Heart left ventricle (tissue), 16 donors: ENCODE measurements at places on chromosomes 11 and 22. TPM values are rescaled to one million over a fixed set of nuclear protein-coding genes. Genes with fewer than 3 reads are reported as not detected.

DNA sequence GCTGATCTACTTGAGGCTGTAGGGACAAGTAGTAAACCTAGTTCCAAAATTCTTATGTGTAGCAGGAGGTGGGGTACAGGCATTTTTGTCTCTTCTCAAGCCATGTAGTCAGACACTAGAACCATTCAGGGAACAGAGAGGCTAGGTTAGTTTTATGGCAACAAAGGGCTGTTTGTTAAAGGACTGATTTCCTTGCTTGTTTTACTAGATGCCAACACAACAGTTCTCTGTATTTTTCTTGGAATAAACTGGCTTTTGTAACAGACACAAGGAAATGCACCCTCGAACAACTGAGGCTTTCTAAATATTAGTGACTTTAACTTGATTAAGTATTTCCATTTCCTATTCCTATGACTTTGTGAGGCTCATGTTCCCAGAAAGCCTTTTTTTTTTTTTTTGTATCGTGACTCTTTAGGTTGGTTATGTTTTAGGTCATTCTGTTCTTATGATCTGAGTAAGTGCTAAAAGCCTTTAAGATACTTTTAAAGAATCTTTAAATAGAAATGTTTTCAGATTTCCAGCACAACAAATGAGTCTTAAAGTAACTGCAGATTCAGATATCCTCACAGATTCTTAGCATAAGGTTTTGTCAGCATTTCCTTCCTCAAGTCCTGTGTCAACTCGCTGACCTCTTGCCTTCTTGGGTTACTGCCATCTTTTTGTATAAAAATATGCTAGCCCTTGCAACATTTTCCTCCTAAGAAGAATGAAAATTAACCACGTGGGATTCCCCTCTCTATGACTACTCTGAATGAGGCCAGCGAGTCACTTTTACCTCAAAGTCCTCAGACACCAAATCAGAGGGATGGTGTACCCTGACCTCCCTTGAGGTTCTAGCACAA lies 92.5 kb downstream of the CCDC83 start:
- H3K27ac ChIP-seq, result peak overlapping the region; percentile 69
- H3K27me3 ChIP-seq, result no peaks in the 10 kb centered on the region
- H3K4me1 ChIP-seq, result peaks cover 13% of the 10 kb centered on the region
- H3K4me3 ChIP-seq, result no peak overlapping the region
- no peaks in the 10 kb centered on the region for H3K36me3 ChIP-seq

Gene PLET1
- not detected for total RNA-seq

Gene TH
- not detected for total RNA-seq

- DNase-seq, result no peak
- no peaks in the 10 kb centered on the region for H3K27me3 ChIP-seq
- H3K4me1 ChIP-seq, result peaks cover 5% of the 10 kb centered on the region
Measured at GRCh38 chr22:38115423-38116205, 5.1 kb upstream of the BAIAP2L2 start.

DNA sequence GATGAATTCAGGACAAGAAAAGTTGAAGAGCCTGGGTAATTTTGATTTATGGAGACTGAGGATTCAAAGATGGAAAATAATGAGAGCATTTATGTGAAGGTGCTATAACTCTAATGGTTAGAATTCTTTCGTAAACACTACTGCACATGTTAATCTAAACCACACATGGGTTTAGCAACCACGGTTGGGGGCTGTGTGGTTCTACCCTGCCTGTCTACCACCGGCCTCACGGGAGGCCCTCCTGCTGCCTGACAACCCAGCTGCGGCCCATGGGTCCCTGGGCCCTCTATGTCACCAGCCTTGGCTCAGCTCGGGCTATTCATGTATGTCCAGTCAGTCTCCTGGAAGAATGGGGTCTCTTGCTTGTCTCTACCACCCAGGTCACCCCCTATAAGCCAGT lies 68.5 kb upstream of the ARFGAP3 start:
- peaks cover 80% of the 10 kb centered on the region for H3K4me1 ChIP-seq
- peak overlapping the region; percentile 33 for H3K27ac ChIP-seq
- H3K27me3 ChIP-seq, result no peaks in the 10 kb centered on the region
- H3K36me3 ChIP-seq, result no peaks in the 10 kb centered on the region
- no peak overlapping the region for H3K4me3 ChIP-seq
- DNase-seq, result no peak

GRCh38 chr22:38126928-38127668 lies 16.6 kb upstream of the BAIAP2L2 start:
- H3K27ac ChIP-seq, result no peak overlapping the region
- peaks cover 14% of the 10 kb centered on the region for H3K4me1 ChIP-seq
- H3K4me3 ChIP-seq, result no peak overlapping the region
- H3K27me3 ChIP-seq, result no peaks in the 10 kb centered on the region
- no peak for DNase-seq
- H3K36me3 ChIP-seq, result peaks cover 2% of the 10 kb centered on the region

GRCh38 chr11:27571154-27571810 lies 64.7 kb upstream of the LIN7C start:
- H3K27ac ChIP-seq, result no peak overlapping the region
- no peak for DNase-seq

- H3K27ac ChIP-seq, result no peak overlapping the region
- no peaks in the 10 kb centered on the region for H3K36me3 ChIP-seq
- H3K4me1 ChIP-seq, result peaks cover 19% of the 10 kb centered on the region
- DNase-seq, result no peak
Measured at GRCh38 chr11:35714882-35715627, 52.5 kb downstream of the TRIM44 start.

DNA sequence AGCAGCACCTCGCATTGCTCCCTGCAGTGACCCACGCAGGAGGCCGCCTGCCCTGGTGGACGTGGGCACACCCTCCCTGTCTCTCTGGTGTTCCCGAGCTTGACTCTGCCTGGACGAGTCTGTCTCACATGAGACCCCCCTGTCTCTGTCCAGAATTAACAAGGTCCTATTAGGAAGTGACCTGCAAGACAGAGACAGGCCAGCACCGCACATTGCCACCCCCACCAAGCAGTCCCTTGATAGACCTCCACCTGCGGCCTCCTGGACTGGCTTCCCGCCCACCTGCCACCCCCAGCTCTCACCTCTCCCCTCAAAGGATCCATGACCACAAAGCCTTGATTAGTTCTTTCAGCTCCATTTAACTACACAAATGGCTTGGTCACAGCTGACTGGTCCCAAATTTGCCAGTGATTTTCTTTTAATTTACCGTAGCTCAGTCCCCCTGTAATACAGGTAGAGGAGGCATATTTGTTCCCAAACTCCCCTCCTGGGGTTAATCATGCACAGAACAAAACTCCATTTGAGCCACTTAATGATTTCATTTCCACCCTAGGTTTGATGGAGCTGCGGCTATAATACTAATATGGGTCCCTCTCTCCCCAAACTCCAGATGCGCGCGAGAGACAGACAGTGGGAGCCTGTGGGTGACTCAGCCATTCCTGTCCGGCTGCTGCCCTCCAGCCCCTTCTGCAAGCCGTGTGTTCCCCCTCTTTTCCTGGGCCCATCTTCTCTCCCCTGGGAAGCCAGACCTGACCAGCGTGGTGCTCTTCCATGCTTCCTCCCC lies 11.2 kb downstream of the SPATA19 start:
- no peak overlapping the region for H3K4me3 ChIP-seq
- no peak for DNase-seq

- H3K36me3 ChIP-seq, result peaks cover 5% of the 10 kb centered on the region
- no peaks in the 10 kb centered on the region for H3K27me3 ChIP-seq
- no peak for DNase-seq
- no peaks in the 10 kb centered on the region for H3K4me1 ChIP-seq
Measured at GRCh38 chr11:75902631-75903030, 87.6 kb downstream of the UVRAG start.

Gene ACRV1
- total RNA-seq, result not detected

DNA sequence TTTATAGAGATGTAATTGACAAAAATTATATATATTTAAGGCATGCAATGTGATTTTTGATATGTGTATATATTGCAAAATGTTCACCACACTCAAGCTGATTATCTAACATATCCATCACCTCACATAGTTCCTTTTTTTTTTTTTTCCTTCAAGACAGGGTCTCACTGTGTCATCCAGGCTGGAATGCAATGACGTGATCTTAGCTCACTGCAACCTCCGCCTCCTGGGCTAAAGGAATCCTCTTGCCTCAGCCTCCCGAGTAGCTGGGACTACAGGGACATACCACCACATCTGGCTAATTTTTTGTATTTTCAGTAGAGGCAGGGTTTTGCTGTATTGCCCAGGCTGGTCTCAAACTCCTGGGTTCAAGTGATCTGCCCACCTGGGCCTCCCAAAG lies 65.1 kb upstream of the SLC35C1 start:
- no peak for DNase-seq
- H3K4me1 ChIP-seq, result no peaks in the 10 kb centered on the region
- H3K4me3 ChIP-seq, result no peak overlapping the region
- H3K36me3 ChIP-seq, result no peaks in the 10 kb centered on the region
- H3K27me3 ChIP-seq, result no peaks in the 10 kb centered on the region
- no peak overlapping the region for H3K27ac ChIP-seq

DNA sequence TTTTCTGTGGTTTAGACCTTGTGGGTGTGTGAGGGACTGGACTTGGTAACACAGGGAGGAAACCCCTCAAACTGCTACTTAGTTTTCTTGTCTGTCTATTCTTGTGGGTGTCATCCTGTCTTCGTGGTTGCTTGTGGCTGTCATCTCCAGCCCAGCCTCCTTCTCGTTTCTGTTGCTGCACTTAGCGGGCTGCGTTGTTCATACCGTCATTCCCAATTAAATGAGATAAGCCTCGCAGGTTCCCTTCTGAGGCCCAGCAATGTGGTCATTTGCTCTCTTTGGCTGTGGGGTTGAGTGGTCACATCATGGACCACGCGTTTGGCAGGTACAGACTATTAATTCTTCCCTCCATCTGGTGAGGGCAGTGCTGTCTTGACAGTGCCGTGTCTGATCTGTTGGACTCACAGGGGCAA lies 18.8 kb downstream of the PANX1 start:
- H3K27me3 ChIP-seq, result no peaks in the 10 kb centered on the region
- no peak overlapping the region for H3K27ac ChIP-seq
- peaks cover 75% of the 10 kb centered on the region for H3K4me1 ChIP-seq
- H3K4me3 ChIP-seq, result no peak overlapping the region
- H3K36me3 ChIP-seq, result no peaks in the 10 kb centered on the region
- no peak for DNase-seq

Gene SOX6
- total RNA-seq, result 20.7 TPM

Gene SH3BP1
- total RNA-seq, result 9.6 TPM

Gene PSMA1
- total RNA-seq, result 106 TPM

- H3K27me3 ChIP-seq, result no peaks in the 10 kb centered on the region
- peaks cover 12% of the 10 kb centered on the region for H3K4me1 ChIP-seq
- DNase-seq, result peak; percentile 90
- peak overlapping the region; percentile 44 for H3K27ac ChIP-seq
- no peak overlapping the region for H3K4me3 ChIP-seq
Measured at GRCh38 chr22:37166675-37167066, 17.0 kb upstream of the IL2RB start.

Gene GTSE1
- 1.1 TPM for total RNA-seq

Gene ZNF280B
- total RNA-seq, result 0.58 TPM

Gene OR2D2
- not detected for total RNA-seq

Gene OR51B4
- total RNA-seq, result not detected

DNA sequence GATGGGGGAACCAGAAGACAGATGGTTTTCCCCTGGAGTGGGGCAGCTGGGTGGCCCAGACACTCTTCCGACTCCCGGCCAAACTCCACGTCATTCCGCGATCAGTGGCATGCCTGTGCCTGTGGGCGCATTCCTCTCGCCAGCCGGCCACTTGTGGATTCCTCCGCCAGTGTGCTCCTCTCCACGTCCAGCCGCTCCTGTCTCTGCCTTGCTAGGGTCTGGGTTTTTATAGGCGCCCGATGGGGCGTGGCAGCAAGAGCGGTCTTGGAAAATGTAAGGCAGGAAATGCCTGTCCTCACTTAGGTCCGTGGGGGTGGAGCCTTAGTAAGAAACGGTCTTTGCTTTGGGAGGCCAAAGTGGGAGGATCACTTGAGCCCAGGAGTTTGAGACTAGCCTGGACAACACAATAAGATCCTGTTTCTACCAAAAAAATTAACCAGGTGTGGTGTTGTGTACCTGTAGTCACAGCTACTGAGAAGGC lies 81.6 kb upstream of the SEPTIN5 start:
- H3K27ac ChIP-seq, result no peak overlapping the region
- H3K36me3 ChIP-seq, result no peaks in the 10 kb centered on the region
- DNase-seq, result no peak
- no peak overlapping the region for H3K4me3 ChIP-seq
